ENCODE measurements at places on chromosomes 13 and 19. TPM values are rescaled to one million over a fixed set of nuclear protein-coding genes. Genes with fewer than 3 reads are reported as not detected.

Gene NOVA2
- 2.6 TPM for polyA plus RNA-seq

Gene SYCN
- not detected for polyA plus RNA-seq

Gene PSG6
- polyA plus RNA-seq = not detected

Gene NKG7
- polyA plus RNA-seq = 2.9 TPM

Gene HIF3A
- 114 TPM for polyA plus RNA-seq

Gene BRCA2
- polyA plus RNA-seq = 0.04 TPM

Gene INAFM1
- 8.3 TPM for polyA plus RNA-seq

Gene FPR3
- polyA plus RNA-seq = 2.4 TPM

Gene CABP5
- not detected for polyA plus RNA-seq

Gene VASP
- polyA plus RNA-seq = 74.9 TPM

Gene EDNRB
- polyA plus RNA-seq = 15.6 TPM

Gene SLC25A41
- polyA plus RNA-seq = 0.50 TPM

Gene ZNF296
- polyA plus RNA-seq = 0.46 TPM

Gene CAPS
- 2.4 TPM for polyA plus RNA-seq

Gene NTN5
- polyA plus RNA-seq = not detected

Gene PTGER1
- not detected for polyA plus RNA-seq

Gene KCNC3
- 3.3 TPM for polyA plus RNA-seq

Gene ATP12A
- polyA plus RNA-seq = not detected

Gene POLR2I
- polyA plus RNA-seq = 93.1 TPM

Gene CYP2S1
- polyA plus RNA-seq = 0.35 TPM

Gene MAB21L1
- 0.10 TPM for polyA plus RNA-seq

Gene ANGPTL4
- polyA plus RNA-seq = 13.6 TPM

Gene CYP4F12
- polyA plus RNA-seq = 1.1 TPM

Gene NDUFA11
- 945 TPM for polyA plus RNA-seq

Gene TIMM50
- 103 TPM for polyA plus RNA-seq

Gene CPB2
- polyA plus RNA-seq = not detected

Gene PRR12
- polyA plus RNA-seq = 13.6 TPM

Gene TTC9B
- polyA plus RNA-seq = not detected

Gene TSHZ3
- polyA plus RNA-seq = 1.8 TPM

Gene PSPN
- 1.4 TPM for polyA plus RNA-seq

Gene ZNF135
- polyA plus RNA-seq = 2.0 TPM

Gene FFAR2
- 0.15 TPM for polyA plus RNA-seq

Gene ARMC6
- polyA plus RNA-seq = 24.7 TPM

Gene LILRA6
- polyA plus RNA-seq = 1.0 TPM

Gene ZNF529
- polyA plus RNA-seq = 7.8 TPM

Gene CEACAM21
- polyA plus RNA-seq = not detected

Gene KCNK6
- polyA plus RNA-seq = 6.4 TPM

Gene TJP3
- 0.06 TPM for polyA plus RNA-seq

Gene CGB5
- not detected for polyA plus RNA-seq

Gene TMEM238
- not detected for polyA plus RNA-seq

Gene SLC7A9
- not detected for polyA plus RNA-seq

Gene UPF3A
- 42.0 TPM for polyA plus RNA-seq

Gene MEF2B
- 0.23 TPM for polyA plus RNA-seq

Gene ZNF155
- 5.1 TPM for polyA plus RNA-seq
